ENCODE measurements at places on chromosomes 3 and 15.

DNA sequence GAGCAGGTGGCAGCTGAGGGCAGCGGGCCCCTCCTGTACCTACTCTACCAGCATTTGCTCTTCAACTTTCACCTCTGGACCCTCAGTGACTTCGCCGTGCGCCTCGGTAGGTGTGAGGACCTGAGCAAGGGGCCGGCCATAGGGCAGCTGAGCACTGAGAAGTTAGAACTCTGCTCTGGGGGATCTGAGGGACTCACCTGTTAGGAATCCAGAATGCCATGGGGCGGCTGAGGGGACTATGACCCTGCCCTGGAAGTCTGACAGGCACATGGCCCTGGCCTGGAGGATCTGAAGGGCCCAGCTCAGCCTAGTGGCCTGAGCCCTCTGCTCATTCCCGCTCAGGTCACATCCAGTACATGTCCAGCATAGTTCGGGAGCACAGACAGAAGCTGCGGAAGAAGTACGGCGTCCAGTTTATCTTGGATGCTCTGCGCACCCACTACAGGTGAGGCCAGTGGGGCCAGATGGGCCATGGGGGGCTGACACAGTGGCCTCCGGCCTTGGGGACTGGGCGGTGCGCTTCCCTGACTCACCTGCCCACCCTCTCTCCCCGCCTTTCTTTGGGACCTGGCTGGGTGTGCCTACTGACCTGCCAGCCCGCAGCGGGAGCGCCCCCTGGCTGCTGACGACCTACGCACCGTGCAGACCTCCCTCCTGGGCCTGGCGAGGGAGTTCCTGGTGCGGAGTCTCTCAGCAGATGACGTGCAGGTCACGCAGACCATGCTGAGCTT lies 18.8 kb downstream of the NBEAL2 start:
- no peak for DNase-seq

DNA sequence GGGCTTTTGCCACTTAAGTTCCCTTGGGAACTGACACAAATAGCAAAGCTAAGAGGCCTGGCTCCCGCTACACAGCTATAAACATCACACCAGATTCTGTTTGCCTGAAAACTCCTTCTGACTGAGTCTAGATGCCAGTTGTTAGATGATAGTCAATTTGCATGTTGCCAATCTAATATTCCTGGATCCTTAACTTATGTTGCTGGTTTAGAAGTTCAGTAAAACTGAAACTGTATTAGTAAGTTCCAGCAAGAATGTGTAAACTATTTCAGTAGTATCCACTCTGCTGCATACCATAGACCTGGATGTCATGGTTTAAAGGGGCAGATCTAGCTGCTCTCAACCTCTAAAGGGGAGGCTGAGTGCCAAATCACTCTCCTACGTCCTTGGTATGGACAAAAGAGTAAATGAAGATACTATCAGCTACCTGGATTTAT lies 27.1 kb upstream of the LACTB start:
- DNase-seq: no peak

- DNase-seq: peak; percentile 63
These were observed 549 bp downstream of the TRH start for GRCh38 chr3:129974833-129975704.

DNA sequence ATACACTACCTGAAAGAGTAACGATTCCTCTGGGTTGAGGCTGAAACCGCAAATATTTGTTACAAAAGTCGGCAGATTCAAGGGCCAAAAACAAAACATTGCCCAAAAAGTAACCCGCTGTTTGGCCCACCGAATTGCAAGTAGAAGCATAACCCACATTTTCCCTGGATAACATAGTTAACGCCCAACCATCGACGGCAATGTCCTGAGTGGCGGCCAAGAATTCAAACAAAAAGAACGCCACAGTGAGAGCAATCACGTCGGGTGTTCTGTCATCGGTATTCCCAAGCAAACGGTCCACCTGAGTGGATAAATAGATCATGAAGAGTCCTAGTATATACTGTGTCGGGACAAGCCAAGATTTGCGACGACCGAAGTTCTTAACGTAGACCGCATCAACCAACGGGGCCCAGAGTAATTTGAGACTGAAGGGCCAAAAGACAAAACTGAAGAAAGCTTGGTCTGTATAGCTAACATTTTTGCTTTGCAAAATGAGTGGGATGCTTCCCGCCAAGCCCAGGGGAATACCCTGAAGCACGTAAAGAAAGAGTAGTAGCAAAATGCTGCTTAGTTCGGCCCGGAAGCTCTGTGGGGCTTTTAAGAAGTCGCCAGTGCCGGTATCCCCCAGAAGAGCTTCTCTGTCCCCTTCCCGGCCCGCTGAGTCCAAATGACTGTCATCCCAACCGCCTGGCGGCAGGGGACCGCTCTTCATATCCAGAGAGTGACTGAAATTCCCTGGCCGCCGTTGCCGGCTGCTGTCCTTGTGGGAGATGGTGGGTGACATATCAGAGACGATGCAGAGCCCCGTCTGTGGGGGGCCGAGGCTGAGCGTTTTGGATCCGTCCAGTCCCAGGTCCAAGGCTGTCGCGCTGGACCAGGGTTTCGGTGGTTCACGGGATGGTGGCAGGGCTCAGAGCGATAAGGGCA lies 750 bp downstream of the SLC33A1 start:
- no peak for DNase-seq

GRCh38 chr3:114974387-114974786 lies 172.7 kb downstream of the ZBTB20 start:
- no peak for DNase-seq
